Activated naive CD4-positive, alpha-beta T cell treated with anti-CD3 and anti-CD28 coated beads, Interleukin-2, amount 10 ng/mL, durations not matched to agents 7 days and 5 days (primary cell): ENCODE measurements at places on chromosomes 16 and 17.

DNA sequence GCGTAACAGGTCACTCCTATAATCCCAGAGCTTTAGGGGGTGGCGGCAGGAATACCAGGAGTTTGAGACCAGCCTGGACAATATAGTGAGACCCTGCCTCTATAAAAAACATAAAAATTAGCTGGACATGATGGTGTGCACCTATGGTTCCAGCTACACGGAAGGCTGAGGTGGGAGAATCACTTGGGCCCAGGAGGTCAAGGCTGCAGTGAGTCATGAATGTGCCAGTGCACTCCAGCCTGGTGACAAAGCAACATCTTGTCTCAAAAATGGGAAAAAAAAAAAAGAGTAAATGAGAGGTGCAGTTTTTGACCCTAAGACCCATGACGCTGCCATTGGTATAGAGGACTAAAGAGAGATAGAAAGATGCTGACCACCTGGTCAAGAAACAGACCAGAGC, 16.1 kb downstream of the PARN start:
- peak overlapping the region; percentile 31 for H3K27ac ChIP-seq
- H3K36me3 ChIP-seq = peaks cover 39% of the 10 kb centered on the region
- no peaks in the 10 kb centered on the region for H3K27me3 ChIP-seq
- no peak for DNase-seq

DNA sequence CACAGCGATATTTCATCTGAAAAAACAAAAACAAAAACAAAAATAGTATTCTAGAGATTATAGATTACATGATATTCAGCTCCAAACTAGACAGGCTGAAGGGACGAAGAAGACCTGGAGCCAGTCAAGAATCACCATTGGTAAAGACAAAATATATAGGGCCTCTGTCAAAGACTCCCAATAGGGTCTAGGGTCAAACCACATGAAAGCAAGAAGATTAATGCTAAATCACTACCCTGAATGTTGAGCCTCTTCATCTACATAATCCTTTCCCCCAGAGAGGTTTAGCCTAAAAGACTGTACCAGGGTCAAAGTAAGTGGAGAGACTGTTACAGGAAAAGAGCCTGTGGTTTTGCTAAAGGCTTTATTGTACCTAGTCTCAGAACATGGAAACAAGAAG, 10.8 kb upstream of the NME1 start:
- H3K27me3 ChIP-seq = peaks cover 7% of the 10 kb centered on the region
- H3K4me3 ChIP-seq = no peak overlapping the region
- H3K4me1 ChIP-seq = no peaks in the 10 kb centered on the region
- H3K27ac ChIP-seq = no peak overlapping the region
- no peak for DNase-seq

DNA sequence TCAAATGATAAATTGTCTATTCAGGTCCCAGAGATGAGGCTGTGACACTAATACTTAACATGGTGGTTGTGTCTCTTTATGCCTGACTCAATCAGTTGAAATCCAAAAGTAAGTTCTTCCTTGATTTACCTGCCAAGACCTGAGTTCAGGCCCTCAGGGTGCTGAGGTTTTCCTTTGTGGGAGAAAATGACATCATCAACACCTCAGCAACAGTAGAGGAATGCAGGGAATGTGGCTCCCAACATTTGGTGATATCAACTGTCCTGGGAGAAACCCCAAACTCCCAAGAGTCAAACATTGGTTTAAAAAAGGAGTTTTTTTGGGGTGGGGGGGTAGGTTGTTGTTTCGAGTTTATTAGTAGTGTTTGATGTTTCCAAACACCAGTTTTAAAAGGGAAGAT, 14.7 kb downstream of the RNF43 start:
- no peak for DNase-seq
- H3K27ac ChIP-seq = no peak overlapping the region
- H3K27me3 ChIP-seq = peaks cover 20% of the 10 kb centered on the region
- no peaks in the 10 kb centered on the region for H3K36me3 ChIP-seq
- H3K4me1 ChIP-seq = peaks cover 11% of the 10 kb centered on the region

- peak overlapping the region; percentile 93 for H3K4me3 ChIP-seq
- peaks cover 30% of the 10 kb centered on the region for H3K36me3 ChIP-seq
- H3K27me3 ChIP-seq = peaks cover 5% of the 10 kb centered on the region
- peaks cover 39% of the 10 kb centered on the region for H3K4me1 ChIP-seq
- peak overlapping the region; percentile 98 for H3K27ac ChIP-seq
These were observed 585 bp downstream of the WRAP53 start for GRCh38 chr17:7688808-7689316.

GRCh38 chr16:56683424-56684172, 1.3 kb downstream of the MT1X start:
- DNase-seq = no peak
- peak overlapping the region; percentile 94 for H3K4me3 ChIP-seq
- peak overlapping the region; percentile 58 for H3K27ac ChIP-seq
- peaks cover 2% of the 10 kb centered on the region for H3K27me3 ChIP-seq
- H3K4me1 ChIP-seq = peaks cover 29% of the 10 kb centered on the region

- no peak overlapping the region for H3K4me3 ChIP-seq
- H3K27me3 ChIP-seq = peaks cover 16% of the 10 kb centered on the region
- no peak for DNase-seq
- H3K27ac ChIP-seq = no peak overlapping the region
- peaks cover 2% of the 10 kb centered on the region for H3K4me1 ChIP-seq
- no peaks in the 10 kb centered on the region for H3K36me3 ChIP-seq
These were observed 53.3 kb downstream of the USP22 start for GRCh38 chr17:20989481-20989880.
